ENCODE measurements at places on chromosomes 12 and 14.

- no peak for DNase-seq
Observed at GRCh38 chr14:63248211-63248610, 44.0 kb downstream of the RHOJ start.

GRCh38 chr12:81500788-81501187 lies 258.4 kb downstream of the PPFIA2 start:
- no peak for DNase-seq

GRCh38 chr14:97709552-97709951 lies 912.4 kb downstream of the VRK1 start:
- DNase-seq: no peak

DNA sequence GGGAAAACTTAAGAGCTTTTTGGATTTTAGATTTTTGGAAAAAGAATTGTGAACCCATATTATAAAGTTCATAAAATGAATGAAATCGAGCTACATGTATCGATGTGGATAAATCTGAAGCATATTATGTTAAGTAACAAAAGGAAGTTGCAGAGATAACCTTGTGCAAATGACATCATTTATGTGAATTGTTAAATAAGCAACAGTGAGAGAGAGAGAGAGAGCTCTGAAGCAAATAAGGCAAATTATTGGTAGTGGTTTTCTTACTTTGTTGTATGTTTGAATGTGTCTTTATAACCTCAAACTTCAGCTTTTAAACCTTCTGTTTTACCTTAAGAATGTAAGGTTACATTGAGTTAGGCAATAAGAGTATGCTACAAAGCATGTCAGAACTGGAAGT lies 78.8 kb downstream of the ERC1 start:
- DNase-seq: no peak

DNA sequence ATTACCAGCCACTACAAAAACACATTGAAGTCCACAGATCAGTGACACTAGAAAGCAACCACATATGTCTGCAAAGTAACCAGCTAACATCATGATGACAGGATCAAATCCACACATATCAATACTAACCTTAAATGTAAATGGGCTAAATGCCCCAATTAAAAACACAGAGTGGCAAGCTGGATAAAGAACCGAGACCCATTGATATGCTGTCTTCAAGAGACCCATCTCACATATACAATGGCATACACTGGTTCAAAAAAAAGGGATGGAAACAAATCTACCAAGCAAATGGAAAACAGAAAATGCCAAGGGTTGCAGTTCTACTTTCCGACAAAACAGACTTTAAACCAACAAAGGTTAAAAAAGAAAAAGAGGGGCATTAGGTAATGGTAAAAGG lies 307.7 kb downstream of the GPHN start:
- DNase-seq: no peak

GRCh38 chr14:90678420-90678819 lies 137.8 kb downstream of the TTC7B start:
- no peak for DNase-seq
